ENCODE measurements at places on chromosomes 2 and 18.
A peak's percentile ranks its signal among the peaks of the same experiment; 100 is the strongest.

DNA sequence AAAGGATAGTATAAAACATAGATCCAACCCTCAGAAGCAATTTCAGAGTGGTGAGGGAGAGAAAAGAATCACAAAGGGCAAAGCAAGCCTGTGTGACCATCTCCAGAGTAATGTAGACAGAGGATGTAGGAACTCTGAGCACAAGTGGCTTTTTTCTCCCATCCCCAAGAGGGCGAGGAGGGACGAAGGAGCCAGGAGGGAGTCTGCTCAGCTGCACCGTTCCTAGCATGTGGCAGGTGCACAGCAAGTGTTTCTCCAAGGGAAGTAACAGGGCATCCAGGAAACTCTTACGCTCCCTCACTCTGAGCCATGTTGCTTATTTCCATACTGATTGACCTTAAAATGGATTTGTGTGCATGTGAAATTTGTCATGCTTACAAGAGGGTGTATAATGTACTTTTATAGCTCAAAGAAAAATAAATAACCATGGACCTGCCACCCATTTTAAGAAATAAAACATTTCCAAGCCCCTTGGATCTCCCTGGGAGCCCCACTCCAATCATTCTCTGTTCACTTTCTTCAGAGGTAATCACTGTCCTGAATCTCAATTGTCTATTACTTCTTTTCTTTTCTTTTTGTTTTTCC lies 37.8 kb upstream of the SEC11C start:
- no peak for DNase-seq

- DNase-seq: no peak
Measured at GRCh38 chr2:113829761-113830160, 60.1 kb upstream of the ACTR3 start.

- DNase-seq: no peak
Measured at GRCh38 chr2:17272170-17272569, 246.1 kb downstream of the RAD51AP2 start.

DNA sequence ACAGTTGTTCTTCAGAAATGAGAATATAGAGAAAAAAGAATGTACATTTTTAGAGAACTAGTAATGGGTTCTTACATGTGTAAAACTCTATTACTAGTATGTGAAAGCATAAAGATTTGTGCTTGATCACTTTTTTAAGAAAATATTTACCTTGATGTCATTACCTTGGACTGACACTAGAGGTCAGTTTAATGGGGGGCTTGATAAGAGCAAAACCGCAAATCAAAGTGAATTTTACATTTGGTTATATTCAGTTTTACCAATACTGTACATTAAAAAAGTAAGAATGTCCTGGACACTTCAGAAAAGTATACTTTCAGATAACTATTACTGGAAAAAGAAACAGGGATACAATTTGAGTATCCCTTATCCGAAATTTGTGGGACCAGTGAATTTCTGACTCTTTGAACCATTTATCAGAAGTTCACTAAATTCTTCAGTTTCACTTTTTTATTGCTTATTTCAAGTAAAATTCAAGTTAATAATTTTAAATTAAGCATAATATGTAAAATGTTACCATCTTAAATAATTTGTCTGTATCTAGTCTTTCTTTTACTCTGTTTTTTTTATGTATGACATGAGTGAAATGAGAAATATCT lies 1149.5 kb downstream of the DSC3 start:
- DNase-seq: peak; percentile 6

GRCh38 chr18:70075906-70076305 lies 128.2 kb upstream of the CD226 start:
- DNase-seq: no peak

DNA sequence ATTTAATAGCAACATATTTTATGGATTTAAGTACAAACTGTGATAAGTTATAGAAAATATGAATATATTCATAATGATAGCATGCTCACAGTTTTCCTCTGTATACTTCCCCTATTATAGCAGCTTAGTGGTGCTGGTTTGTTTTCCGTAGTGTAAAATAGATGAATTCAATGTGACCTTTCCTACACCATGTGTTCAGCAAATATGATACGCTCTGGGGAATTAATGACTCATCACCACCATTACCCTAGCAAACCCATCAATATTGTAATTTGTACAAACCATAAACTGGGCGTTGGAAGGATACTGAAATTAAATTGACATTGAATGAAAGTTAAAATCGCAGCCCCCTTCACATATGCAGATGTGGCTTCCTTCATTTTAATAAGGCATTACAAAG lies 58.7 kb upstream of the CDH19 start:
- no peak for DNase-seq

- no peak for DNase-seq
Measured at GRCh38 chr2:69491864-69492263, 54.6 kb upstream of the NFU1 start.

GRCh38 chr2:54629914-54630857 lies 93.3 kb upstream of the EML6 start:
- DNase-seq: peak; percentile 89

DNA sequence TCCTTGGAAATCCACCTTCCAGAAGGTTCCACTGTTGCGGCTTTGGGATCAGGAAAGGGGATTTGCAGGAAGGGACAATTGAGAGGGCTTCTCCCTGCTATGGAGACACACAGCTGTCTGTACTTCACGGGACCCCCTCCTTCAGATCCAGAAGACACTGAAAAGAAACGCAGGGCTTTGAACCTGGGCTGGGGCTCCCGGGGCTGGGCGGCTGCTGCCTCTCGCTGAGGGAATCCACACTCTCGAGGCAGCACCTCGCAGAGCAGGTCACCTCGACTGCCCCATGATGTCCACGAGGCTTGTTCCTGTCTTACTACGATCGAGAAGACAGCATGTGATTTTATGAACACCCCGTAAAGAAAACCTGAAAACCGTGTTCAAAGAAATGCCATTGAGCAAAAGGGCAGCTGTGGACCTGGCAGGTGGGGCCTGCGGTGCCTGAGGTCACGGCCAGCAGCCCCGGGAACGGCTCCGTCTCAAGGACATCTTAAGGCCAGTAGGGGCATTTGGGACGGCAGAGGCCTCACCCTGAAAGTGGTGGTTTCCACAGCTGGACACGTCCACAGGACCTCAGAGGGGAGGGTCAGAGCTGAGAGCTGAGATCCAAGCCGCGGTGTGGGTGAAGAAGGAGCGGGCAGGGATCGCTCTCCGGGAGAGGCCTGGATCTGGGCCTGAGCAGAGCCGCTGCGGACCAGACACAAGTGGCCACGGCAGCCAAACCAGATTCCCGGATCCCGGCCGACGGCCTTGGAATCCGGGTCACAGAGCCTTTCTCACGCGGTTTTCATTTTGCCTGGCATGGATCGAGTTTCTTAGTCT lies 165.7 kb downstream of the RTP5 start:
- no peak for DNase-seq

DNA sequence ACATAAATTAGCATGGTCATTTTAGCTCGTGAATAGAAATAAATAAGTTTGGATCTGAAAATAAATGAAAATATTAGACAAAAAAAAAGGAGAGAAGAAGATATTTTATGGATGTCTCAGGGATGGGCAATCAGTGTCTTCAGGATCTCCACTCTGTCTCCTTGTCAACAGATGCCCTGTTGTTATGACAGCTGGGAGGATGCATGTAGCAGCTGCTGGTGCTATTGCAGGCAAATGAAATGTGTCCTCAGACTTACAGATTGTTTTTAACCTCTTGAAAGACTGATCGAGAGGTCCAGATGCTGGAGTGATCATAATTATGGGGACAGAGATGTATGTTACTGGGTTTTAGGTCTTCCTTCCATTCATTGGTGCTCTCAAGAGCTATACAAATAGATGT lies 24.7 kb upstream of the ARL4C start:
- DNase-seq: no peak

GRCh38 chr2:211128287-211128686 lies 571.9 kb downstream of the CPS1 start:
- DNase-seq: no peak

GRCh38 chr2:224711859-224712665 lies 4.1 kb downstream of the CCDC195 start:
- DNase-seq: no peak

- DNase-seq: peak; percentile 43
Measured at GRCh38 chr2:46461011-46461674, 18.2 kb upstream of the TMEM247 start.

DNA sequence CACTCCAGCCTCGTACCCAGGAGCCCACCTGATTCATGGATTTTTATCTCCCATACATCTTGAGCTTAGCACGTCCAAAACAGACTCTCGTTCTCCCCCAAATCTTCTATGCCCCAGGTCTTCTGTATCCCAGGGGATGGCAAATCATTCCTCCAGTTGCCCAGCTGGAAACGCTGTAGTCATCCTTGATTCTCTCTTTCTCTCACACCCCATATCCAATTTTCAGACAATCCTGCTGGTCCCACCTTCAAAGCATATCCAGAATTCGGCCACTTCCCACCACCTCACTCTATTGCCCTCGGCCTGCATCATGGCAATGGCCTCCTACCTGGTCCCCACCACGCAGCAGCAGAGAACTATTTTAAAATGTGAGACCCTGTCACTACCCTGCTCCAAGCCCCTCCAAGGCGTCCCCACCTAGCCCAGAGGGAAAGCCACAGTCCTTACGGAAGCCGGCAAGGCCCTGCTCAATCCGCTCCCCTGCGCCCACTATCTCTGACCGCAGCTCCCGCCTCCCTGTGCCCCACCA lies 1.4 kb upstream of the GRHL1 start:
- no peak for DNase-seq

DNA sequence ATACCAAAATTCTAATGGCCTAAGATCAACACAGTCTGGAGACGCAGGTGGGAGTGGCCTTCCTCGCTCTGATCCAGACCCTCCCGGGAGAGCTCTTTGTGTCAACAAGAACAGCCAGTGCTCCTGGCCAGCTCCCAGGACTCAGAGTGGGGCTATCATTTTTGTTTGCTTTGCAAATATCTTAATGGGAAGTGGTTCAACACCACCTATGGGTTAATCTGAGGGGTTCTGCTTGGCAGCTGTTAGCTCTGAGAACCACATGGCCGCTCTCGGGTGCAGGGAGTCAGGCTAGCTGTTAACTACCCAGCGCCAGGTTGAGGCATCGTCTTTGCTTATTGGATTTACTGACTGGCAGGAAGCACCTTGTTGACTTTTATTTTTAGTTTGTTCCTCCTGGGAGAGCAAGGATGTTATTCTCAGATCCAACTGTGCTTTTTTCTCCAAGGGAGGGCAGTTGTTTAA lies 184.8 kb upstream of the SP5 start:
- peak; percentile 49 for DNase-seq

GRCh38 chr2:189362283-189362682 lies 79.0 kb upstream of the WDR75 start:
- DNase-seq: no peak

- no peak for DNase-seq
Measured at GRCh38 chr2:210795506-210795905, 239.1 kb downstream of the CPS1 start.

- DNase-seq: peak; percentile 55
Measured at GRCh38 chr2:67839242-67839641, 223.6 kb downstream of the C1D start.

GRCh38 chr2:109380502-109381326 lies 233.1 kb downstream of the SEPTIN10 start:
- peak; percentile 41 for DNase-seq

DNA sequence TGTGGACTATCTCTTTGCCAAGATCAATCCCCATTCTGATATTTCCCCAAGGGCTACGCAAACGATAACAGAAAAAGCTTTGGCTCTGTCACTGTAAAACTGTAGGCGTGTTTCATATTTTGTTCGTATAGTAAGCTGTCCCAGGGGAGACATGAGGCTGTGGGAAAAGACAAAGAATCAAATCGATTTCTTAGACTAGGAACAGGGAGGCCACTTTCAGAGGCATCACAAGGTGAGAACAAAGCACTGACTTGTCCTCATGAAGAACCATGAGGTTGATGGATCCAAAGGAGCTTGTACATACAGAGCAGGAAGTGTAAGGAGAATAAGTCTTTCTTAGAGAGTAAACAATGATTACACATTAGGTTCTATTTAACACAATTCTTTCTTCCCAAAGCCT lies 255.7 kb downstream of the HNMT start:
- no peak for DNase-seq
